Activated CD4-positive, alpha-beta T cell treated with anti-CD3 and anti-CD28 coated beads for 4 hours (primary cell): ENCODE measurements at places on chromosomes 13 and 19.

- no peak for DNase-seq
These were observed 88.1 kb downstream of the STOML3 start for GRCh38 chr13:38902551-38902950.

DNA sequence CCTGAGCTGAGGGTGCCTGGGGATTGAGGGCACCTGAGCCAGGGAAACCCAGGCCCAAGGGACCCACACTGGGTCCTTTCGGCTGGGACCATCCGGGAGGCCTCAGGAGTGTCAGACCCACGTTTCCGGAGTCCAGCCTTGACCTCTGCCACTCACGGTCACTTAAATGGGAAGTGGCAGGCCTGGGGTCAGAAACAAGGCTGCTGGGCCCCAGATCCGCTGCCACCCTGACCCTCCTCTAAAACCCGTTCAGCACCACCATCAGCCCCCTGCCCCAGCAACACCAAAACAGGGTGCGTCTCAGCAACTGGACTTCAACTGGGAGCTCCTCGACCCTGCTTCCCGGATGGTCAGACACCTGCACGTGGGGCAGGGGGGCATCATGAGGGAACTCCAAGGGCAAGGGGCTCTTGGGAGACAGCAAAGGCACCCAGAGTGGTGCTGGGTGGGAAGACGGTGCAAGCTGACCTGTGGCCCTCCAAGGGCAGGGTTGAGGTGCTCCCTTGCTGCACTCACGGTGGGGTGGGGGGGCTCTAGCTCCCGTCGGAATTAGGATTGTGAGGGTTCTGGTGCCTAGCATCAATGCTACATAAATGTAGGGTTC lies 1.2 kb upstream of the PLPP2 start:
- no peak for DNase-seq

DNA sequence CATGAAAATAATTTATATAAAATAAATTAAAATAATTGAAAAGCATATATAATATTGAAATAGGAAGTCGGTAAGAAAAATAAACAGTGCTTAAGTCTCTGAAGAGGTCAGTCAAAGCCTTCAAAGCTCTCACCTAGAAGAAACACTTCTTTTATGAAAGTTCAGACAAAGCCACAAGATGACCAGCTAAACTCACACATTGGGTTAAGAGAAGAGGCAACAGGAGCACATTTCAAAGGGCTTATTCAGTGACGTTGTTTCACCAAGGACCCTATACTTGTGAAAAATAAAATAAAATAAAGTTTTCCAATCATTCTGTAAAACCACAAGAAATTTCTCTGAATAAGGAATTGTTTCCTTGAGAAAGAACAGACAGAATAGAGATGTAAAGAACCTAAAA lies 2.5 kb upstream of the ITM2B start:
- DNase-seq, result no peak

- no peak for DNase-seq
These were observed 7.3 kb upstream of the MEDAG start for GRCh38 chr13:30898678-30899241.
